ENCODE measurements at places on chromosomes 6 and 20. TPM values are rescaled to one million over a fixed set of nuclear protein-coding genes. Genes with fewer than 3 reads are reported as not detected.

Gene LST1
- total RNA-seq = 15.2 TPM

Gene THBD
- 14.7 TPM for total RNA-seq

Gene MUCL3
- total RNA-seq = not detected

Gene MYCT1
- 13.0 TPM for total RNA-seq

Gene PHACTR1
- 30.7 TPM for total RNA-seq

Gene CTCFL
- 0.28 TPM for total RNA-seq

Gene EYA4
- 2.3 TPM for total RNA-seq

Gene PRND
- total RNA-seq = 27.0 TPM

Gene GHRH
- total RNA-seq = not detected

Gene NKX2-4
- total RNA-seq = 0.11 TPM

Gene ZC2HC1B
- total RNA-seq = not detected

Gene BMP5
- 11.1 TPM for total RNA-seq

Gene TCF21
- total RNA-seq = 5.3 TPM

Gene TSPO2
- 1.6 TPM for total RNA-seq

Gene POM121L2
- not detected for total RNA-seq

Gene TPD52L2
- total RNA-seq = 58.1 TPM

Gene HLA-DMA
- 9.9 TPM for total RNA-seq

Gene TSHZ2
- total RNA-seq = 11.8 TPM

Gene ZNF318
- 17.7 TPM for total RNA-seq

Gene SPATA25
- total RNA-seq = 3.0 TPM

Gene CGA
- not detected for total RNA-seq

Gene FOXQ1
- 3.4 TPM for total RNA-seq

Gene TREM1
- 0.55 TPM for total RNA-seq

Gene HEY2
- 16.0 TPM for total RNA-seq

Gene PANK2
- 45.2 TPM for total RNA-seq

Gene HDGFL1
- total RNA-seq = not detected

Gene ROS1
- total RNA-seq = not detected

Gene ZBTB46
- 13.4 TPM for total RNA-seq

Gene EPPIN
- total RNA-seq = 0.10 TPM

Gene HLA-G
- not detected for total RNA-seq

Gene MAPK14
- 55.2 TPM for total RNA-seq

Gene ADGRG6
- 32.0 TPM for total RNA-seq

Gene VSX1
- 0.59 TPM for total RNA-seq

Gene CST7
- total RNA-seq = 0.55 TPM

Gene MBOAT1
- total RNA-seq = 18.5 TPM

Gene TINAG
- total RNA-seq = 0.10 TPM

Gene ANGPT4
- 0.39 TPM for total RNA-seq

Gene KCNQ2
- total RNA-seq = 30.7 TPM

Gene RNF217
- total RNA-seq = 22.4 TPM

Gene TRIM38
- 4.0 TPM for total RNA-seq

Gene TGM3
- 0.39 TPM for total RNA-seq

Gene PDE10A
- 28.2 TPM for total RNA-seq

Gene PFDN4
- total RNA-seq = 75.7 TPM

Gene SYTL3
- total RNA-seq = 4.6 TPM

Gene GGT7
- 10.8 TPM for total RNA-seq

Gene HLA-B
- 134 TPM for total RNA-seq

Gene RAET1G
- not detected for total RNA-seq

Gene BPI
- 8.7 TPM for total RNA-seq

Gene SIRPB2
- 1.8 TPM for total RNA-seq

Gene EYS
- total RNA-seq = 4.5 TPM

Measured in spinal cord (tissue), 10 donors.